GM12891 (cell line): ENCODE measurements at places on chromosomes 11 and 22.

DNA sequence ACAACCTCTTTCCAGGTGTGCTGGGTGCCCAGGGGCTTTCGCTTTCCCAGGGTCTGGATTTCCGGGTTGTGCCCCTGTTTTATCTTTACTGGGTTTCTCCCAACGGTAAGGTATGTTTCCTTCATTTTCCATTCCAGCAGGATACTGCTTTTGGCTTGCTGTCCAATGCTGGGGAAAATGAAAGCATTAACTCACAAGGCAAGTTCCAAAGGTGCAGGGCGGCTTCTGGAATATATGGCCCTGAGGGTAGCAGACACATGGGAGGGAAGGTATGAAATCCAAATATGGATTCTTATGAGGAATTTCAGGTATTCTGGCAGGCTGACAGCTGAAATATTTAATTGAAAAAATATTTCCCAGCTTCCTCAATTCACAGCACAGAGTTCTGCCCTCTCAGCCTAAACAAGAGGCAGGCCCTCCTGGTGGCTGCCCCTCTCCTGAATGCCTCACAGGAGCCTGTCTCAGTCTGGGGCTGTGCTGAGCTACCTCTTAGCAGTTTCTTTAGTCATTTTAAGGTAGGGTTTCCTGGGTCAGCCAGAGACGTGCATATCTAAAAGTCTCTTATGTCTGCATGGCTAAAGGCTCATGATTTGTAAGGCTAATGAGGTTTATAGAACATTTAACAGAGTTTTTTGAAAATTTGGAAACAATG lies 318.6 kb upstream of the B3GAT1 start:
- no peak for DNase-seq

DNA sequence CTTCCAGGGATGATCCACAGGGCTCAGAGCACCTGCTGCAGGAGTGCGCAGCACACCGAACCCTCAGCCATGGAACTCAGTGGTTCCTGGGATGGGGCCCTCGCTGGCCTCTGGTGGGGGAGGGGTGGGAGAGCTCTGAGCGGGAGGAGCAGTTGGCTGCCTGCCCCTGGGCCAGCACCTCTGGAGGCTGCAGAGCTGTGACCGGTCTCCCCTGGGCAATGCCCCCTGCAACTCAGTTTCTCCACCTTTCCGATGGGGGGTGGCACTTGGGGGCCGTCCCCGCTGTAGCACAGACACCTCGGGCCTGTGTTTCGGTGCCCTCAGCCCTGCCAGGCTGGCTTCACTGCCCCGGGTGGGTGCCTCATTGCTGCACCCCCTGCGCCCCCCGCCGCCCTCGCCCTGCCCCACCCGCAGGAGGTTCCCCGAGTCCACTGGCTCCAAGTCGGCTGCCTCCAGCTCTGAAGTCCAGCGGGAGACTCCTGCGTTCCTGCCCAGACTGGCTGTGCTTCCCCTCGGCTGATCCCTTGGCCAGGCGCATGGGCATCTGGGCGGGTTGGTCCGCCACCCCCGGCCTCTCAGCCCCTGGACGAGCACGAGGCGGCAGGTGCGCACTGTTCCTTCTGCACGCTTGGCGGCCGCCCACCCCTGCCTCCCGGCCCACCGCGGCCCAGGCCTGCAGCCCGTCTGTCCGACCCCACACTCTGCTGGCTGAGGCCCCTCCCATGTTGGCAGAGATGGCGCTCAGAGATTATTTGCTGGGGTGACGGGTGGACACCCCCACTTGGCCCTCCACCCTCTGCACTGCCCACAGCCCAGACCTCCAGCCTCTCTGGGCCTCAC lies 1.8 kb downstream of the MUC6 start:
- DNase-seq, result no peak

DNA sequence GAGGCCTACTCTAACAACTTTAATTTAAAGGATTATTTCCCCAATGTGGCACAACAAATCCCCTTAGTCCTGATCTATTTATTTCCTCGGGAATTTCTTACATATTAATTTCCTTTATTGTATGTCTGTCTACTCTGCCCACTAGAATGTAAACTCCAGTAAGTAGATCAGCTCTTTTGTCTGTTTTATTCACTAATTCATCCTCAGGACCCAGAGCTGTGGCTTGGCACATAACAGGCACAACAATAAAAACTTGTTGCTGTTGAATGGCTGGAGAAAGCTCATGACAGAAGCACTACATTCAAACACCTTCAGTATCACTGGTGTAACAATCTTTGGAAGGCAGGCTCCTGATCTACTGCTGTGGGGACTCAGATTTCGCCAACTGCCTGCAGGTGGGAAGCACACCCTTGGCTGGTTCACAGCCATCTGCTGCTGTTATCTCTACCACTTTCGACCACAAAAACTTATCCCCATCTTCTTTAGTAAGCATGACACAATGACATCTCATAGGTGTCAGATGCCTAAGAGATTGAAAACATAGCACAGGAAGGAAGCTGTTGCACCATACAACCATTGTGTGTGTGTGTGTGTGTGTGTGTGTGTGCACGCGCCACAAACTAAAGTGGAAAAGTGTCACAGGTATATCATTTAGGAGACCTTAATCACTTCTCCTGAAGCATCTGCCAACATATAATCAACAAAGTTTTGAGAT lies 11.9 kb downstream of the HIRA start:
- DNase-seq, result peak; percentile 33

DNA sequence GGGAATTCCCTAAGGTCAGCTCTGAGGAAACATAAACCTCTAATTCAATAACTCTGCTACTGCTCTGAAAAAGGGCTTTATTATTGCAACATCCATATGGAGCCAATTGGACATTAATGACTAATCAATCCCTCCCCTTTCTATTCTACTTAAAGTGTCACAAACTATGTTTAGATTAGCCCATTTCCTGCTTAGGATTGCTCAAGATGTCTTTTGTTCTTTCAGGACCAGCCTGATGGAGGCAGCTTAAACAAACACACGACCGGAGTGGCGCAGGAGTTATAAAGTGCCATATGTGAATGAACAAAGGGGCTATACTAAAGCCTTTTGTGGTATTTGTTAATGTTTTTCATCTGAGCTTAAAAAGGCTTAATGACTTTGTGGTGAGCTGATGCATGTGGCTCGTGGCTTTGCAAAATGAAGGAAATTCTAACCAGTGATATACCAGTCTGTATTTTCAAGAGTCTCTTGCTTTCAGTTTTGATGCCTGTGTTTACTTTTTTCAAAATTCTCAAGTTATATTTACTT lies 354.4 kb downstream of the SOX6 start:
- DNase-seq, result no peak

DNA sequence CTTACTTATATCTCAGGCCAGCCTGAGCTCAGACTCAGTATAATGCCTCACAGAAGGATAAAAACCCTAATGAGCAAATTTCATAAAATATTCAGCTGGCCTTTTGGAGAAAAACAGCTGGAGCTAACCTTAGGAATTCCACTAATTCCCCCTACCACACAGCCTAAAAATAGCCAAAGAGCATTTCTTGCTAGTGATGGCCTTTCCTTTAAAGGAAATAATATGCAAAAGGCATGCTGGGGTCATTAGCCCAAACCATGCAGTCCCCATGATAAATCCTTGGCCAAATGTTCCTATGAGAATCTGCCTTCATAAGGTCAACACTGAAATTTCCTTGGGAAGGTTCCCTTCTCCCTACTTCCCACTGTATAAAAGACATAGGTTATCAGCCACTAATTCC lies 38.2 kb downstream of the SYTL2 start:
- no peak for DNase-seq

DNA sequence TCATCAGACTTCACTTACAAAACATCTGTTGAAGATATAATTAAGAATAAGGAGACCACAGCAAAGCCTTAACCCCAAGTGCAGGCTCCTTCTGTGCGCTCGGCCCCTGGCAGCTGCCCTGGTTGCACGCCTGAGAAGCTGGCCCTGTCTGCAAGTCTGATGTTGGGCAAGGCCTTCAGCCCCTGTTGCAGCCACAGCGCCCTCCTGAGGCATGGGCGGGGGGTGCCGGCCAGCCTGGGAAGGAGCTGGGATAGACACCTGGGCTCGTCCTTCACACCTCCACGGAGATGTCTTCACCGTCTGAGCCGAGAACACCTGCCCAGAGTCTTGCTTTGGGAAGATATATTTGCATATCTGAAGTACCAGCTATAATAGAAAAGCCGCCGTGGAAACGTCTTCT lies 104.1 kb downstream of the MPPED1 start:
- no peak for DNase-seq

DNA sequence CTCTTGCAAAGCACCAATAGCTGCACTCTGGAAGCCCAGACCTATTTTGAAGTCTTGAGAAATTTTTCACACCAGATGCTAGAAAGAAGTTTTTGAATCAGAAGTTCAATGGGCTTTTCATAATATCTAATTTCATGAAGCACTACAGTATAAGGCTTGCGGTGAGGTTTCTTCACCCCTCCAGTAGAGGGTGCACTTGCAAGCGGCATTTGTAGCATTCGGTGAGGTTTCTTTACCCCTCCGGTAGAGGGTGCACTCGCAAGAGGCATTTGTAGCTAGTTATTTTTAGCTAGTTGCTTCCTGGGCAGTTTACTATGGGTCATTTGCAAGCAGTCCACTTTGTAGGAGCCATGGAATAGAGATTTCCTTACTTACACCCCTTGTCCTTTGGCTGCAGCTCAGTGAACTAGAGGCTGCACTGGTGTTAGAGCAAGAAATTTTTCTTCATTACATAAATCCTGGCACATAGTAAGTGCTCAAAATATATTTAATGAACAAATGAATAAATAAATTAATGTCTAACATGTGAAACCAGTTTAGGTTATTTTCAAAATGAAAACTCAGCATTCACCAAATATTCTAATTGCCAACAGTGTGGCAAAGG lies 7.8 kb upstream of the NOX4 start:
- DNase-seq, result no peak

DNA sequence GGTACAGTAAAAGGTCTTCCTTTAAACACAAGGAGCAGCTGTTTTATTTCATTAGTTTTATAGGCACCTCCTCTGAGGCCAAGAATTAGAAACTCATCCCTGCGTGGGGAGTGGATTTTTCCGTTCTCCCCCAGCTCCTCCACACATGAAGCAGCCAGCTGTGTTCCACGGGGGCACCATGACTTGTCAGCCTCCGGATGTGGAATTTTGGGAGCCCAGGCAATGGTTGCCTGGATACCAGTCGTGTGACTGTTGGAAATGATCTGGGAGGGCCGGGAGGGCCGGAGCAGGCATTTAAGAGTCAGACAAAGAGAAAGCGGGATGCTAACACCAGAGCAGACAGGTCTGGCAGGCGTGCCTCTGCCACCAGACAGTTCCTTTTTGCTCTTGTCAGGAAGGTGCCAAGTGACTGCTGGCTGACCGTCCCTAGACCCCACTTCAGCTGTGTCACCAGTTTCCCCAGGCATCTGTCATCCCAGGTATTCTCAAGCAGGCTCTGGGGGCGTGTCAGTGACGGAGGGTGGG lies 15.9 kb upstream of the CDC42EP2 start:
- no peak for DNase-seq

DNA sequence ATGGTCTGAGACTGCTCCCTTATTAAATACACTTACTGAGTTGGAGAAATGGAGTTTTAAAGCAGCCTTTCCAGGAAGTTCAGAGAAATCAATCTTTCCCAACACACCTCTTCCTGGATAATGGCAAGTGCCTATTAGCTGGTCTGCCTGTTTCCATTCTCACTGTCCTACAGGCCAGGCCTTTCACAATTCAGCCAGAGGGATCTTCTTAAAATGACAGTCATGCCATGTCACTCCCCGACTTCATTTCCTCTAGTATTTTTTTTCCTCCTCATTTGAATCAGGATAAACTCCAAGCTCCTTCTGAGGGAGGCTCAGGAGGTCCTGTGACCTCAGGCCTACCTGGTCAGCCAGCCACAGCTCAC lies 62.6 kb downstream of the FDX1 start:
- no peak for DNase-seq

- peak; percentile 93 for DNase-seq
Measured at GRCh38 chr22:19629720-19630419, 84.4 kb upstream of the SEPTIN5 start.

GRCh38 chr22:24753914-24754313 lies 20.6 kb downstream of the PIWIL3 start:
- DNase-seq, result no peak

DNA sequence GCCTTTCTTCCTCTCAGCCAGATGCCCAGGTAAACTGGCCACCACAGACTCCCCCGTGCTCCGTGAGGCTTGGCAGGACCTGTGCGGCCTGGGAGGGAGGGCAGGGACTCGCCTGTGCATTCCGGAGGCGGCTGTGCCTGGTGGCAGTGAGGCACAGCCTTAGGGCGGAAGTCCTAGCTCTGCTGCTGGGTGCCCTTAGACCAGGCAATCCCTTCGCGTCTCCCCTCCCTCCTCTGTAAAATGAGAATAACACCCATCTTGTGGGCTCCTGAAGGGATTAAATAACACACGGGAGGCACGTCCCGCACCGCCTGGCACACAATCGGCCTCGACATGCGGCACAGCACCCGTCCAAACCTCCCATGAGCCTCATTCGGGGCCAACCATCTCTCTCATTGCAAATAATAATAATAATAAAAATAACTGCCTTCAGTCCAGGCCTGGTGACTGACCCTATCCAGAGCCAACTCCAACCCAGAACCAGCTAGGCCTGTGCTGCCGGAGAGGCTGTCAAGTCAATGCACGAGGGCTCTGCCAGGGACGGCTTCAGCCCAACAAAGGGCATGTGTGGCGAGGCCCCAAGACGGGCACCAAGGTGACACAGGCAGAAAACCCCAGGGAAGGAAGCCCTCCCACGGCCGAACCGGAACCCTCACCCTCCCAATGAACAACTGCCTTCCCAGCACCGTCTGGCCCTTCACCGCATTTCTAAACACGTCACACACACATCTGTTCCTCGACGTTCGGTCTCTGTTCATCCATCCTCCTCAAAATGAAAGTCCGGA lies 8.2 kb downstream of the LTO1 start:
- DNase-seq, result no peak

GRCh38 chr22:44335903-44336803 lies 23.4 kb upstream of the SHISAL1 start:
- no peak for DNase-seq

GRCh38 chr11:72594493-72595291 lies 79.5 kb downstream of the PDE2A start:
- DNase-seq, result no peak

DNA sequence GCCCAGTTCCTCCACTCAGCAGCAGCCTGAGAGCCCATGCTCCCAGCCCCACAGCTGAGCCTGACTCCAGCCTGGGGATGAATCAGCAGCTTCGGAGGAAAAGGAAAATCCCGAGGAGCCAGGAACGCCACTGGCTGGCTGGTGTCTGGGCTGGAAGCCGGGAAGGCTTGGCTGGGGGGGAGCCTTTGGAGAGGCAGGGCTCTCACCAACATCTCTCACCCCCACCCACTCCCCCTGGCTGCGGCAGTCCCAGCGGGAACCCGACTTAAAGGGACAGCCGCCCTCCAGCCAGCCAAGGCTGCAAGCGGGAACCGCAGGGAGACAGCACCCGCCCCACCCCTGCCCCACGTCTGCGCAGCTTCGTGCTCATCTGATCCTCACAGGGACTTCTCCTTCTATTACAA lies 28.4 kb downstream of the KIAA0930 start:
- no peak for DNase-seq

DNA sequence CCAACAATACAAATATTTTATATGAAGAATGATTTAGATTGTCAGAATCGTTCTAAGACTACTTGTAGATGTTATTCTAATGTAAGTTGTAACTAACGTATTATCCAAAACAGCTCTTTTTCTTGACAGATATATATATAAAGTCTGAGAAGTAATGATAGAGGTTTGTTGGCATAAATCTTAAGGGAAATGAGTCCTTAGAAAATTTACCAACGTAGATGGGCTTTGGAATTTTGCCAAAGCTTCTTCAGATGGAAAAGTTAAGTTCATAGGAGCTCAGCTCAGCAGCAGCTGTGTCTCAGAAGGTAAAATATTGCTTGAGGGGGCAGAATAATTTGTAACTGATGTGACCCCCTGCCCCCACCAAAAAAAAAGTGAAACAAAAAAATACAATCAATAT lies 66.7 kb downstream of the BID start:
- DNase-seq, result no peak

GRCh38 chr11:59226396-59226795 lies 13.7 kb upstream of the MPEG1 start:
- no peak for DNase-seq
